CD8-positive, alpha-beta memory T cell (primary cell): ENCODE measurements at places on chromosomes 4 and X. TPM values are rescaled to one million over a fixed set of nuclear protein-coding genes. Genes with fewer than 3 reads are reported as not detected.

DNA sequence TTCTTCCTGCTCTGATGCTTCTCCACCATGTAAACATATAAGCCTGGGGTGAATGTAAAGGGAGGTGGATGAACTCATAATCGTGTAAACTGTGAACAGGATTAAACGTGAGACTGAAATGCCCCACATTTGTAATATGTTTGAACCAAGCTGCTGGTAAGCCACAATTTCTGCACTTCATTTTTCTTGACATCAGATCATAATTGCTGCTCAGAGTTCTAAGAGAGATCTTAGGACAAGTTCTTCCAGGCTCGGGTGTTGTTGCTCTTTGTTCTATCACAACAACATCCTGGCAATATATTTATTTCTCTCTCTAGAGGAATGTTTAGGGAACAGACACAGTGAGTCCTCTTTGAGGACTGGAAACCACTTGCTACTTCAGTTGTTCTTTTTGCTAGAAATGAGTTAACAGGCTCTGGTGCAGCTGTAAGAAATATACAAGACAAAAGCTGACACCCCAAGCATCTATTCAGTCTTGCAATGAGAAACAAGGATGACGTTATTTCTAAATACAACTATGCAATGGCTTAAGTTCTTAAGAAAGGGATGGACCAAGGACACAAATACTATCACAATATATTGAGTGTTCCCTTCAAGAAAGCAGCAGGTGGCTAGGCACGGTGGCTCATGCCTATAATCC is 59.6 kb downstream of the LNX1 start:
- no peak for DNase-seq

- no peak for DNase-seq
Observed at GRCh38 chr4:180052629-180053028, 2190.6 kb upstream of the TENM3 start.

XPNPEP2 gene
- 0.28 TPM for total RNA-seq

F8A3 gene
- total RNA-seq, result 11.2 TPM

- DNase-seq, result no peak
Observed at GRCh38 chr4:77581724-77582123, 23.9 kb upstream of the CXCL13 start.

DNA sequence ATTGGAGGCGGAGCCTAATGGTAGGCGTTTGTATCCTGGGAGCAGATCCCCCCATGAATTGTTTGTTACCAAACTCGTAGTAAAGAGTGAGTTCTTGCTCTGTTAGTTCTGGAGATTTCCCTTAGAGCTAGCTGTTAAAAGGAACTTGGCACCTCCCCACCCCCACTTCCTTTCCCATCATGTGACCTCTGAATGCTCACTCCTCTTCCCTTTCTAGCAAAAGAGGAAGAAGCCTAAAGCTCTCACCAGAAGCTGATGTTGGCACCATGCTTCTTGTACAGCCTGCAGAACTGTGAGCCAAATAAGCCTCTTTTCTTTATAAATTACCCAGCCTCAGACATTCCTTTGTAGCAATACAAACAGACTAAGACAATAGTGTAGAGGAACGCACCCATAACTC is 13.8 kb upstream of the ATOH1 start:
- DNase-seq, result no peak

DNA sequence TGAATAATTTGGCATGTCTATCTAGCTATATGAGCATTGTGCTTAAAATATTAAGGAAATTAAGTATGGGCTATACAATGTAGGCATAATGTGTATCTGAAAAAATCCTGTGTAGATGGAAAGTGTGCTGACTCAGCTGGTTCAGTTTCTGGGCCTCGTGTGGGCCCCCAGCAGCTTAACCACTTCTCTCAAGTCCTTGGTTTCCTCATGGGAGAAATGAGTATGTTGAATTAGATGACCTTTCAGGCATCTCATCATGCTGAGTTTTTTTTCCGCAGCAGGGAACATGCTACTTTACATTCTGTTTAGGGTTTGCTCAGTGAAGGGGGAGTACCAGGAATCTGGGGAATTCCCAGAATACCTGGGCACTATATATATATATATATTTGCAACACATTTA is 30.5 kb downstream of the RHOH start:
- no peak for DNase-seq

GRCh38 chrX:18051690-18052089 is 169.0 kb downstream of the BEND2 start:
- no peak for DNase-seq

DNA sequence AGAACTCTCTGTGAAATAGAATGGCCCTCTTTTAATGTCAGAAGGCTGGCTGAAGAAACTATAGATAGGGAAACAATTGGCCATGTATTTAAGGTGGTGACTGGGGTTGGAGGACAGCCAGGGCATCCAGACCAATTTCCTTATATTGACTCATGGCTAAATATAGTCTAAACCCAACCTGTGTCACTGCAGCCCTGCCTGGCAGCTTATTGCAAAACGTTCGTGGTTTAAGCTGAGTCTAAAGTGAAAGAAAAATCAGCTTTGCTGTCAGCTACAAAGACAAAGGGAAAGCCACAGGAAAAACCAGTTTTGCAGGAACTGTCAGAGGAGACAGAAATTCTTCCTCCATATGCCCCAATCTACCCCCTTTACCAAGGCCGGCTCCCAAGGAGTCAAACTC is 902.8 kb upstream of the NDST4 start:
- DNase-seq, result no peak

- DNase-seq, result no peak
Observed at GRCh38 chr4:124152132-124152531, 560.4 kb downstream of the ANKRD50 start.

IL15 gene
- total RNA-seq, result 1.0 TPM

DNA sequence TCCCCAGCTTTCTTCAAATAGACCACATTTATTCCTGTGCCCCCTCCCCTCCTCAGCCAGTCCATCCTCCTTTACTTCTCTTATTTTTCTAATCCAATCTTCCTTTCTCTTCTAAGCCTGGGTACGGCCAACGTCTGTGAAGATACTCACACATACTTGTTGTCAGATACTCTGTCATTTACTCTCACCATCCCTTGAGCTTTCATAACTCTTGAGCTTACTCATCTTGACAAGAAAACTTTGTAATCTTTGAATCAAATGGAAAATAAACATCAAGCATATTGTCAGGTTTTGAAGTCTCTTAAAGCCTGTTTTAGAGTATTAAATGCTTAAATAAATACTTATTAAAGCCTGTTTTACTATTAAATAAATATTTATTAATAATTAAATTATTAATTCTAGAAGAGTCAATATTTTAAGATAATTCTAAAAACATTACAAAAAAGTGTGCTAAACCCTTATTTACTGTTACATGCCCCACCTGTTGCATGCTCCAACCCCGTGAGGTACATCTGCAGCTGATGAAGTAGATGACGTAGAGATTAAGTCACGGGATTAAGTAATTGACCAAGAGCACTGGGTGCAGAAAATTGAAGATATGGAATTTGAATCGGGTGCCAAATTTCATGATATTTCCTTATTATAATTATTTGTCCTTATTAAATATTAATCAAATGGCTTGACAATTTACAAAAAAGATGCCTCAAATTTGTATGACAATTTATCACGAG is 1.5 kb upstream of the TRIML2 start:
- DNase-seq, result no peak

- no peak for DNase-seq
Observed at GRCh38 chrX:20623448-20623847, 356.7 kb upstream of the RPS6KA3 start.

- no peak for DNase-seq
Observed at GRCh38 chr4:65719635-65720034, 49.3 kb upstream of the EPHA5 start.

GRCh38 chr4:40395908-40396793 is 61.0 kb downstream of the CHRNA9 start:
- DNase-seq, result no peak

DNA sequence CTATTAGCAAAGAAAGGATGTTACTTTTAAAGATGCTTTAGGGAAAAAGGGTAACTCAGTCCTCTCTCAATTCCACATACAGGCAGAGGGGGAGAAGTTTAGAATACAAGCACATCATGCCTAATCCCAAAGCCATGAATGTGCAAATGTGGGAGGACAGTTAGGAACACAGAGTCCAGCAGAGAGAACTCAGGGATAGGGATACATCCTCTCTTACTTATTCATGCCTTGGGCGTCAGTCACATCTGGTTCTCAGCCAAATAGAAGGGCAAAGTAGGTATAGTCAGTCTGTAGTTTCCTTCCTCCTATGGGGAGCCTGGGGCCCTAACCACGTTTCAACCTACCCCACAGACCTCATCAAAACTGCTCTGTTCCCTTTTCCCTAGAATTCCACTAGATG is 87.8 kb downstream of the GRIA3 start:
- DNase-seq, result no peak

GRCh38 chr4:74946196-74946595 is 13.3 kb downstream of the PARM1 start:
- DNase-seq, result no peak

DNA sequence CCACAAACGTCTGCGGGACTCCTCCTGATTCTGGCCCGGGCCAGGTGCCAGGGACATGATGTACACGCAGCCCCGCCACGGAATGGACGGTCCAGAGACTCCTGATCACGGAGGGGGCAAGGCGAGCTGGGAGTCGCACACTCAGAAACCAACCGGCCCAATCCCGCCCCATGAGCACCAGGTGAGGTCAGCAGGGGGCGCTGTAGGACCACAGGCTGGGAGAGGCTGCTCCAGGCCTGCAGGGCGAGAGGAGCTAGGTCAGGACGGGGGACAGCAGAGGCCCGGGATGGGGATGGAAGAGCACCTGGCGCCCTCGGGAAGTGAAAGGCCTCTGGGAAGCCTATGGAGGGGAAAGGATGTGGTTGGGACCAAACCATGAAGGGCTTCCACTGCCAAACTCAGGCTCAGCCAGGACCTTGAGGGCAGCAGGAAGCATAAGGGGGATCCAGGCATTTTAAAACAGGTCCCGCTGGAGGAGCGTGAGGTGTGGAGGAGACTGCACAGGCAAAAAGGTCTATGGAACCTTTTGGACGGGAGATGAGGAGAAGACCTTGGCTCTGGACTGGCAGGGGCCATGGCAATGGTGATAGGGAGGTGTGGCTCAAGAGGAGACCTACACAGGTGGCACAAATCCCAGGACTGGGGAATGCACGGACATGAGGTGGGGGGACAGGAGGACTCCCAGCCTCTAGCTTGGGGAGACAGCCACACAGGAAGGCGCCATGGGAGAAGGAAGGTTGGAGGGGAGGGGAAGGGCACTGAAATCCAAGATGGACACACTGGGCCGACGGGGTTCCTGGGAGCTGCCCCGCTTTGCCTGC is 79.2 kb downstream of the MTMR1 start:
- DNase-seq, result peak; percentile 75

- DNase-seq, result no peak
Observed at GRCh38 chrX:45385757-45386156, 185.1 kb upstream of the DIPK2B start.

- peak; percentile 22 for DNase-seq
Observed at GRCh38 chrX:151359931-151360871, 36.8 kb upstream of the VMA21 start.

DNA sequence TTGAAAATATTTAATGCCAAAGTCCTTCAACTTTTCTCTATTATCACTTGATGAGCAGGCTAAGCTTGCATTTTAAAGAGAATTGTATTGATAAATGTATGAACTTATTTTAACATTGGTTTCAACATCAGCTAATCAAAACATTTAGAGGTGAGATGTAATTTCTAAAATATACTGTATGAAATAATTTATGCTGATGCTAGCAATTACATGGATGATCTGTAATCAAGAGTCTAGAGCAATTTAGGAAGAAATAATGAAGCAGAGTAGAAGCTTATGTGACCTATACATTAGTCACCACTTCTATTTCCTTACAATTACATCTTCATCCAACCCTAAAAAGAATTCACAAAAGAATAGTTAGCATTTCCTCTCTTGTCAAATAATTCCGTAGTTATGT is 226.8 kb downstream of the KLHL4 start:
- no peak for DNase-seq

GRCh38 chrX:150007356-150007755 is 69.1 kb upstream of the EOLA2 start:
- DNase-seq, result no peak

CXCR3 gene
- total RNA-seq, result 69.3 TPM

MCF2 gene
- total RNA-seq, result 0.53 TPM

GRCh38 chr4:82287720-82288119 is 86.1 kb downstream of the HNRNPD start:
- DNase-seq, result no peak

MND1 gene
- total RNA-seq, result 20.2 TPM

- DNase-seq, result no peak
Observed at GRCh38 chr4:155587766-155588165, 78.9 kb upstream of the GUCY1A1 start.

- DNase-seq, result no peak
Observed at GRCh38 chrX:129798888-129799287, 19.1 kb downstream of the SASH3 start.

GRCh38 chrX:103628386-103629317 is at the start of gene TCEAL1:
TCEAL1 (plus strand) TSS chrX:103628975; CDS start chrX:103629917, 942 bp downstream.
- DNase-seq, result peak; percentile 8

NXF2B gene
- not detected for total RNA-seq

GRCh38 chrX:146355440-146355839 is 454.1 kb upstream of the CXorf51B start:
- no peak for DNase-seq

DNA sequence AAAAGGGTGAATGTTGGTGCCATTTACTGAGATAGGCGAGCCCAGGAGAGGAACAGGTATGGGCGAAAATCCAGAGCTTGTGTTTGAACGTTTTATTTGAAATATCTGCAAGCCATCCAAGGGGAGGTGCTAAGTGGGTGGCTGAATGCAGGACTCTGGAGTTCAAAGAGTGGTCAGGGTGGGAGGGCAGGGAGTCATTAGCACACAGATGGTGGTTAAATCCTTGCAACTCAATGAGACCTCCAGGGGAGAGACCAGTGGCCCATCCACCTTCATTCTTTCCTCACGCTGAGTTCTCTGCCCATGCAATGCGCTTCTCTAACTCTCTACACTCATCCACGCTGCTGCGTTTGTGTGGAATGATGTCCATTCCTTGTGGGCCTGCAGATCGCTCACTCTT is 101.1 kb downstream of the VCX3B start:
- DNase-seq, result no peak

DNA sequence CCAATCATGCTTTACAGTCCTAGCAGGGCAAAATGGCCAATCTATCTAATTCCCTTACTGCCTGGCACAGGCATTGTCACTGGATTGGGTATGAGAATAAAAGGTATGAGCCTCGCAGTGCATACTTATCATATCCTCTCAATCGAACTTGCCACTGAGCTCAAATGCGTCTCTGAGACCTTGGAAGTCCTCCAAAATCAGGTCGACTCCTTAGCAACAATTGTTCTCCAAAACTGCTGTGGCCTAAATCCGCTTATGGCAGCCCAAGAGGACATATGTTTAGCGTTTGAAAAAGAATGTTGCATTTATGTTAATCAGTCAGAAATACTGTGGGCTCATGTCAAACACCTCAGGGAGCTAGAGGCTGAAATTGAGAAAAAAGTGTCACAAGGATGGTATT is 69.7 kb downstream of the SPIN4 start:
- no peak for DNase-seq

CCDC158 gene
- total RNA-seq, result not detected

RRAGB gene
- total RNA-seq, result 6.8 TPM

CFI gene
- total RNA-seq, result not detected

GRCh38 chrX:16196829-16197228 is 29.5 kb downstream of the MAGEB17 start:
- no peak for DNase-seq
